T-cell (primary cell): ENCODE measurements at places on chromosomes 7 and 10. TPM values are rescaled to one million over a fixed set of nuclear protein-coding genes. Genes with fewer than 3 reads are reported as not detected.

DNA sequence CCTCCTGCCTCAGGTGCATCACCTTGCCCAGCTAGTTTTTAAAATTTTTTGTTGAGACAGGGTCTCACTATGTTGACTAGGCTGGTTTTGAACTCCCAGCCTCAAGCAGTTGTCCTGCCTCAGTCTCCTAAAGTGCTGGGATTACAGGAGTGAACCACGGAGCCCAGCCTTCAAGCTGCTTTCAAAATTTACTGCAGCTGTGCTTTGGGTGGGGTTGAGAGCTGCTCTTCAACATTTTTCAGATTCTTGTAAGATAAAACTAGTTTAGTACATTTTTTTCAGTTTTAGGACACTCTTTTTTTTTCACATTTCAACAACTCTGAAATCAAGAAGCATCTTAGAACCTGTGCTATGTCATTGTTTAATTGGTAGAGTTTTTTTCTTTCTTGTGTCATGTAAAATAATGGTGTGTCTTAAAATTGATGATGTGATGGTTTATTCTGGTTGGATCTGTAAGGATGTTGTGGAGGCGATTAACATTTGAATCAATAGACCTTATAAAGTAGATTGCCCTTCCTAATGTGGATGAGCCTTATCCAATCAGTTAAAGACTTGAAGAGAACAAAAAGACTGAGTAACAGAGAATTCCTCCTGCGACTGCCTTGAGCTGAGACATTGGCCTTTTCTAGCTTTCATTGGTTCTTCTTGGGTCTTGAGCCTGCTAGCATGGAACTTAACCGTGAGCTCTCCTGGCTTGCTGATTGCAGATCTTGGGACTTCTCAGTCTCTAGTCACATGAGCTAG, 13.5 kb downstream of the PLEKHA8 start:
- no peak for DNase-seq

GRCh38 chr7:106793015-106793975, 71.8 kb upstream of the PIK3CG start:
- no peak for DNase-seq

DNA sequence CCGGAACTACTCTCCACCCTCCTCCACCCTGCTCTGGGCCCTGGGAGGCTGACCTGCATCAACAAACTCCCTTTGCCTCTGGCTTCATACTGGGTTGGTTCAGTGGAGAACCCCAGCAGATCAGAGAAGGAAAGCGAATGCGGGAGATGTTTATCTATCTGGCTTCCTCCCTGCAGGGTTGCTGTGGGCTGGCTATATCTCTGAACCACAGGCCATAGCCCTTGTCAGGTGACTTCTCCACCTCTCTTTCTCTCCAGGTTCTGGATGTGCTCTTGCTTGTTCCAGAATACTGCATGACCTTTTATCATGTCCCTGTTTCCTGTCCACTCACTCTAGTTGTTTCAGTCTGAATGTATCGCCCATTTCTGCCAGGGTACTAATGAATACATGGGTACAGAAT, 51.7 kb upstream of the IFRD1 start:
- DNase-seq, result peak; percentile 8

- DNase-seq, result no peak
These were observed 660.7 kb downstream of the PARD3 start for GRCh38 chr10:34154383-34154900.

DNA sequence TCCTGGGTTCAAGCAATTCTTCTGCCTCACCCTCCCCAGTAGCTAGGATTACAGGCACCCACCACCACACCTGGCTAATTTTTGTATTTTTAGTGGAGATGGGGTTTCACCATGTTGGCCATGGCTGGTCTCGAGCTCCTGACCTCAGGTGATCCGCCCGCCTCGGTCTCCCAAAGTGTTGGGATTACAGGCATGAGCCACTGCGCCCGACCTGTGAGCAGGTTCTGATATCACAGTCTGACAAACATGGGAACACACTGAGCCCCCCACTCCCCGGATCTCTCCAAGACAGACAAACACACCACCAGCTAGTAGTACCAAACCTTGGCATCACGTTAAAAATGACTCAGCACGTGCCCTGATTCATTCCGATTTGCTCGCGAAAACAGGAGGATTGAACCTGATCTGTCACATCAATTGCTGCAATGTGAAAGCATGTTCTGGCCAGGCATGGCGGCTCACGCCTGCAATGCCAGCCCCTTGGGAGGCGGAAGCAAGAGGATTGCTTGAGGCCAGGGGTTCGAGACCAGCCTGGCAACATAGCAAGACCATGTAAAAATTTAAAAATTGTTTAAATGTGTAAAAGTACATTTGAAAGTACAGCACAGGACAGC, 106.5 kb downstream of the SMURF1 start:
- DNase-seq, result no peak

- DNase-seq, result no peak
These were observed 41.9 kb downstream of the CALML3 start for GRCh38 chr10:5566614-5567013.

The SPDYE11 gene
- not detected for total RNA-seq
